Stimulated activated CD4-positive, alpha-beta T cell treated with anti-CD3 and anti-CD28 coated beads, Interleukin-1b, Interleukin-23, amount 100 ng/mL, for 24 hours (primary cell): ENCODE measurements at places on chromosomes 2 and 18.

DNA sequence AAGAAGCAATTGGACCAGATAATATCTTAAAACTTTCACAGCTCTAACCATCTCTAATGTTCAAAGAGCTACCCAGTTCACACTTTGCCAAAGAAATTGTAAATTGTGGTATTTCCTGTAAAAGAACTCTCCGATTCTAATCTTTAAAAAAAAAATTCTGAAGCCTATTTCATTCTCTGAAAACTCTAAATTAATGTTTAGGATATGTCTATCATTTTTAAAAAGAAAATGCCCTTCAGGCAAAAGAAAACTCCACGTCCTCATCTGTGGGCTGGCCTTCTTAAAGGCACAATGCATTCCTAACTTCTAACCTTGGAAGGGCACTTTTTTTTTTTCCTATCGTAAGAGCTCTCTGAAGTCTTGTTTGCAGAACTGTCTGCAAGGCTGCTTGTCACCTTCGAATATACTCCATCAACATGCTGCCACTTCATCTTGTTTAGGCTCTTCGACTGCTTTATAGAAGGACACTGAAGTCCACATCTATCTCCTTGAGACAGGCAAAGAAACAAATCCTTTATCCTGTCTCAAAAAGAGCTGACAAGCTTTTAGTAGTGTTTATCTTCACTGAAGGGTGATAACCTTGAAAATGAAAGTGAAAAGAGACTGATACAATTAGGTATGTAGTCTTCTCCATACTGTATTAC lies 124.3 kb upstream of the SLC39A10 start:
- DNase-seq, result no peak

- no peak for DNase-seq
These were observed 47.1 kb downstream of the DDX1 start for GRCh38 chr2:15638720-15639119.

DNA sequence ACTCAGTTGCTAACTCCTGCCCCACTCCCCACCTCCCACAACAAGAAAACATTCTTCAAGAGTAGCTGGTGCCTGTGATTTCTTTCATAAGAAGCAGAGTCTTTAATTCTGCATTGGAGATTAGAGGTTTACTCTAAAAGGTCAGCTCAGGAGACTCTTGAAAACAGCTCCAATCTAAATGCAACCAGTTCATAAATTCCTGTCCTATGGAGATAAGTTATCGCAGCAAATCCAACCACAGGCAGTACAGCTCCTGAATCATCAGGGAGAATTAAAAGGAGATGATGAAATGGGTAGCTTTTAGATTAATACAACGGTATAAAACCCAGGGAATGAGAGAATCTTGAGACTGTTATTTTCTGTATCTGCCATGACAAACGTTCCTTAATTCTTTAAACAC lies 130.7 kb downstream of the SOCS6 start:
- DNase-seq, result no peak

DNA sequence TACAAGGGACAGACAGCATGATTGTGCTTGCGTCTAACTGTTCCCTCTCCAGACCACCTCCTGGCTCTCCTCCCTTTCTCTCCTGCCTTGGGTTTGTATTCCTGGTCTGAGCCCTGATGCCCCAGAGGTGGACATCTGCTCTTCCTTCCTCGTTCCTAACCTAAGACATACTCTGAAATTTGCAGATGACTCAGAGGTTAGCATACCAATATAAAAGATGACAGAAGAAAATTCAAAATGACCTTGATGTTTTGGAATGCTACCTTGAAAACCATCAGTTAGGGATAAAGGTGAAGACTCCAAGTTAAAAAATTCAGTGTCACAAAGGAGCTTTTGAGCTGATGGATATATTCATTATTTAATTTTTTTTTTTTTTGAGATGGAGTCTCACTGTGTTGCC lies 12.9 kb downstream of the SMYD1 start:
- DNase-seq, result no peak
